ENCODE measurements at places on chromosomes 4 and X.

- DNase-seq = no peak
Observed at GRCh38 chrX:9114245-9114644, 80.3 kb upstream of the FAM9B start.

- DNase-seq = no peak
Observed at GRCh38 chrX:44319550-44319949, 23.9 kb downstream of the EFHC2 start.

DNA sequence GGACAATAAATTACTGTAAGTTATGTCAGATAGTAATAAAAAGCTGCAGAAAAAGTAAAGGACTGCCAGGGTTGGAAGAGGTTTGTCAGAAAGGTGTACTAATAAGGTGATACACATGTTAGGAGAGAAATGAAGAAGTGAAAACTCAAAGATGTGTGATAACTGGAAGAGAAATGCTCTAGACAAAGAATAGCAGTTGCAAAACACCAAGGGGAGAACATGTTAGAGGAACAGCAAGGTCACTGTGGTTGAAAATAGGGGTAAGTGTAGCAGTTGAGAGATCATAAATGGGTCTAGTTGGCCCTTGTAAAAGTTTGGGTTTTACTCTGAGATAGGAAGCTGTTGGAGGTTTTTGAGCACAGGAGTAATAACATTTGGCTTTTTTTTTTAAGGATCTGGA is 46.9 kb downstream of the HSPA4L start:
- no peak for DNase-seq

GRCh38 chrX:106952988-106953387 is 32.8 kb downstream of the CLDN2 start:
- no peak for DNase-seq

- DNase-seq = no peak
Observed at GRCh38 chr4:94307231-94307871, 35.3 kb downstream of the HPGDS start.

DNA sequence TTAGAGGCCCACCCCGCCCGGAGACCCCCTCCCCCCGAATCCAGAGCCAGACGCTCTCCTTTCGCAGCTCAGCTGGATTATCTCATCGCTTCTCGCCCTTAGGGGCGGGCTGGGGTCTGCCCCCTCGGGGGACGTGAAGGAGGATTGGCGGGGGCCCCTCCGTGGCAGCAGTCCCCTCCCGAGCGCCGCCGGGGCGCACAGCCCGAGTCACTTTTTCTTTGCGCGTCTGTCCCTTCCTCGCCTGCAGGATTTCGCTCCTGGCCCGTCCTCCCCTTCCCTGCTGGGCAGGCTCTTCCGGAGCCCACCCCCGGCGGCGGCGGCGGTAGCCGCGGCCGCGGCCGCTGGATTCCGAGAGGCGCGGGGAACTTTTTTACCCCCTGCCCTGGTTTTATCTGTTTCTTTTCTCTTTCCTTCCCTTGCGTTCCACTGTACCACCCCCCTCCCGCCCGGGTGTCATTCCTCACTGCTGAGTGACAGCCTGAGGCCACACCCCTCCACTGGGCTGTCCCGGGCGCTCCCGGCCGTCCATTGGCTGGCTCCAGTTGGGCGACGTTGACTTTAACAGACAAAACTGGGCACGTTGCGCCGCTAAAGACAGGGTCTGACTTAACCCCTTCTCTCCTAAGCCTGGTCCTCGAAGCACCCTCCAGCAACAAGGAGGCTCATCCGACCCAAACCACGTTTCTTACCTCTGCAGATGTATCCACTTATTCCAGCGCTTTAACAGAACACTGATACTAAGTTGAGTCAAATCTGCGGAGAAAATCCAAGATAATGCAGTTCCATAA is 492 bp upstream of the NKX3-2 start:
- DNase-seq = peak; percentile 20

DNA sequence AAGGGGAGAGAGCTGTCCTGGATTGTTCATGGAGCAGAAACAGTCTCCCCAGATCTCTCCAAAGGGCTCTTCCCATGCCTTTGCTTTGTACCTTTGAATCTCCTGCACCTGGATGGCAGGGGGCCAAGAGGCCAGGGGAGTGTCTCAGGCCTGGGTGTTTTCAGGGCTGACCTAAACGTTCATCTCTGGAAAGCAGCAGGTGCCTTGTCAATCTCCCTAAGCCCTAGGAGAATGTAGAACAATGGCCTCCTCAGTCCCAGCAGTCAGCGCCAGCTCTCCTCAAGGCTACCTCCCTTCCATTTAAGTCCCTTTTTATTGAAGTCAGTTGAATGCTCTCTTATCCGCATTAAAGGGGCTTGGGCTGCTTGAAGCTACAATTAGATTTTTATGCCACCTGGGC is 31.2 kb upstream of the NSUN7 start:
- DNase-seq = no peak

GRCh38 chrX:84907324-84907968 is 96.2 kb upstream of the APOOL start:
- DNase-seq = no peak

GRCh38 chrX:80648023-80648422 is 161.7 kb downstream of the BRWD3 start:
- no peak for DNase-seq

DNA sequence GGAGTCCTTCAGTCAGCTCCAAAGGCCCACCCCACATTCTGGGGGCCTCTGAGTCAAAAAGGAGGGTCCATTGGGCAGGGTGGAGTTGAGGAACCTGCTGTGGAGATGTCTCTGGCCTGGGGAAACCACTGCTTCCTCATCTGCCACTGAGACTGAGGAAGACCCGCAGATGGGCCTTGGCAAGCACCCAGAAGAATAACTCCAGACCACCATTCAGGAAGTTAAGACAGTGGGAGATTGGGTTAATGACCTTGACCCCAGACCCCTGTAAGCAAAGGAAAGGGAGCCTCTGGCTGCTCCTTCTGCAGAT is 8.1 kb upstream of the HSD17B10 start:
- no peak for DNase-seq

- DNase-seq = no peak
Observed at GRCh38 chr4:72631296-72631695, 62.3 kb upstream of the ADAMTS3 start.

DNA sequence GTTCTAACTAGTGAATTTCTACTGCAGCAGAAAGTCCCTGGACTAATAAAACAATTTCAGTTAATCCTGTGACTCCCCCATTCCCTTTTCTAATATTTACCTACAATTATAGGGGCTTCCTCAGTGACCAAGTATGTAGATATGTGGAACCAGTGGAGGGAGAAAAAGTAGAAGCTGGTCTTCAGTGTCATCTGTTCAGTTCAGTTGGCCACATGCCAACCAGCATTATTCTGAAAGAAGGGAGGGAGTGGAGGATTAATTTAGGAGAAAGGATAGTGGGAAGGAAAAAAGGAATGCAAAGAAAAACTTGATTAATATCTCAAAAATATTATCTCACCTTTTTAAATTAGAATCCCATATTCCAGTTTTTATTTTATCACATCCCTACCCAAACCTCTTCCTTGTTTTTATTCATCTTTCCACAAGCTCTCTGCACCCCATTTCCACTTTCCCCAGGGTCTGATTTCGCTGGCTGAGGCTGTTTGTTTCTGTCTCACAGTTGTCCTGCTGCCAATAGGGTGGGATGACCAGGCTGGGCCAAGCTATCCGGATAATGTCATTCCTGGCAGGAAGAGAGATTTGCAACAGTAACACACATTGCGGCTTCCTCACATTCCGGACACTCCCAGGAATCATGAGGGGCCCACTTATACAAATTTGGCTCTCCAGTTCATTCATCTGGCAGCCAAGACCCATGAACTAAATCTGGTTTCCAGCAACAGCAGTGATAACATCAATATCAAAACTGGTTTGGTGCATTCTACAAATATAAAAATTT is 24.6 kb upstream of the ANTXR2 start:
- DNase-seq = no peak

GRCh38 chrX:120549483-120550452 is 11.0 kb downstream of the CUL4B start:
- no peak for DNase-seq

DNA sequence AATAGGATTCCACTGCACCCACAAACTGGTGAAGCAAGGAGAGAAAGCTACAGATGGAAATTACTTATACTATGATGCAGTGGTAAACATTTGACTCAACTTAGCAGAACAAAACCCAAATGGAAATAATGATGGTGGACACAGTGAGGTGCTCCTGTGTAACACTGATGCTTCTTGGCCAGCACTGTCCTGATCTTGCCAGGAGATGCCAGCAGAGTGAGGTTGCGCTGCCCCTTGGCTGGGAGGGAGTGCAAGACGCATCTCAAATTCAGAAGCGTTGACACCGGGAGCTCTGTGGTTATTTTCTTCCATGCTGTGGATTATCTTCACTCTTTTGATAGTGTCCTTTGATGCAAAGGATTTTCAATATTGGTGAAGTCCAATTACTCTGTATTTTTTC is 22.0 kb upstream of the ARSH start:
- DNase-seq = no peak

- DNase-seq = no peak
Observed at GRCh38 chrX:46647251-46647650, 73.7 kb downstream of the CHST7 start.

GRCh38 chrX:52082578-52082977 is 13.6 kb upstream of the MAGED4B start:
- no peak for DNase-seq

- peak; percentile 12 for DNase-seq
Observed at GRCh38 chr4:16524911-16525554, 298.8 kb upstream of the TAPT1 start.

Measured in hippocampal formation (tissue), 2 donors.